Right ventricle myocardium superior (tissue), 1 donor: ENCODE measurements at places on chromosomes 13 and 19. TPM values are rescaled to one million over a fixed set of nuclear protein-coding genes. Genes with fewer than 3 reads are reported as not detected.

The ZNF726 gene
- 0.32 TPM for total RNA-seq

The SNRPA gene
- total RNA-seq, result 27.7 TPM

The KLK15 gene
- total RNA-seq, result not detected

The NTF4 gene
- 0.48 TPM for total RNA-seq

The CRLF1 gene
- total RNA-seq, result 20.6 TPM

The ZNF552 gene
- total RNA-seq, result 3.5 TPM

The AKAP8 gene
- 20.6 TPM for total RNA-seq

The GPR12 gene
- total RNA-seq, result 0.13 TPM

The ACTMAP gene
- 5.2 TPM for total RNA-seq

The STXBP2 gene
- 7.0 TPM for total RNA-seq

The GAPDHS gene
- not detected for total RNA-seq

The RUBCNL gene
- 0.70 TPM for total RNA-seq

The CEACAM7 gene
- total RNA-seq, result not detected

The FOSB gene
- 0.51 TPM for total RNA-seq

The AMER2 gene
- total RNA-seq, result not detected

The PAK4 gene
- total RNA-seq, result 14.0 TPM

The KLK2 gene
- total RNA-seq, result not detected

The TUBA3C gene
- 0.27 TPM for total RNA-seq

The LRRC63 gene
- not detected for total RNA-seq

The NLRP5 gene
- not detected for total RNA-seq

The DACH1 gene
- 2.9 TPM for total RNA-seq

The TMEM86B gene
- 2.3 TPM for total RNA-seq

The ACER1 gene
- not detected for total RNA-seq

The C2CD4C gene
- 1.7 TPM for total RNA-seq

The CASP14 gene
- not detected for total RNA-seq

The LGALS4 gene
- total RNA-seq, result 0.86 TPM

The IGFL3 gene
- total RNA-seq, result not detected

The ZNF772 gene
- total RNA-seq, result 21.4 TPM

The KLF1 gene
- total RNA-seq, result not detected

The PRR19 gene
- not detected for total RNA-seq

The PPFIA3 gene
- total RNA-seq, result 5.0 TPM

The SBSN gene
- total RNA-seq, result not detected

The HPN gene
- 5.6 TPM for total RNA-seq

The PODNL1 gene
- total RNA-seq, result 3.1 TPM

The CD33 gene
- 7.0 TPM for total RNA-seq

The GARIN5A gene
- 2.0 TPM for total RNA-seq

The HSD11B1L gene
- total RNA-seq, result 3.5 TPM

The RASIP1 gene
- total RNA-seq, result 15.1 TPM

The TMEM255B gene
- total RNA-seq, result 6.9 TPM

The THSD1 gene
- total RNA-seq, result 4.4 TPM

The GPC5 gene
- total RNA-seq, result 1.4 TPM

The ZNF681 gene
- total RNA-seq, result 0.30 TPM

The EFNA2 gene
- not detected for total RNA-seq

The ZNF155 gene
- total RNA-seq, result 6.5 TPM

The EXOC3L2 gene
- total RNA-seq, result 1.3 TPM

The CERS1 gene
- 0.24 TPM for total RNA-seq

The CGB1 gene
- not detected for total RNA-seq

The STOML3 gene
- total RNA-seq, result not detected

The NCCRP1 gene
- not detected for total RNA-seq

The CBLC gene
- total RNA-seq, result not detected

The ERICH6B gene
- not detected for total RNA-seq

The MLNR gene
- total RNA-seq, result not detected

The ASPDH gene
- not detected for total RNA-seq

The HNRNPA1L2 gene
- 1.5 TPM for total RNA-seq

The CATSPERD gene
- total RNA-seq, result not detected

The LRRC4B gene
- 1.0 TPM for total RNA-seq

The HIPK4 gene
- not detected for total RNA-seq

The PALM gene
- total RNA-seq, result 32.9 TPM

The FGF21 gene
- not detected for total RNA-seq
